ENCODE measurements at places on chromosomes 6 and 20.

DNA sequence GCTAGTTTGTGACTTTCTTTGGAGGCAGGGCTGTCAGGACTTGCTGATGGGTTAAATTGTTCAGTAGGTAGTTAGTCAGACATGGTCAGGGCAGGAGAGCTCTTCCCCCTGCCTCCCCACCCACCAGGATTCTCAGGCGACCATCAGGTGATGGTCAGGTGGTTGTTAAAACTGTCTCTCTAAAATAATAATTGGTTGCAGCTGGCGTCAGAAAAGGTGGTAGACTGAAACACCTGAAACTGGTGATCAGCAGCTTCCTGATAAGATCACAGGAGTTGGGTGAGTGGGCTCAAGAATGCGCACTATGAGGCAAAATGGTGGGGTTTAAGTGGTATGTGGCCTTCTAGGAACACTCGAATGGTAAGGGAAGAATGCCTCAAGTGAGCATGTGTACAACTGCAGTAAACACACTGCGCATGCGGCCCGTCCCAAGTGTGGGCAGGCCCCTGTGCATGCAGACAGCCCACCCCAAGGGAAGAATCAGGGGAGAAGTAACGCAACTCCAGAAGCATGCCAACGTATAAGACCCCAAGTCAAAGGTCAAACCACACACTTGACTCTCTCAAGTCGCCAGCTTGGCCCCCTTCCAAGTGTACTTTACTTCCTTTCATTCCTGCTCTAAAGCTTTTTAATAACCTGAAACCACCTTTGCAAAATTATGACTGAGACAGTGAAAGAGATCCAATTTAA is 7.9 kb upstream of the BLCAP start:
- DNase-seq: no peak

DNA sequence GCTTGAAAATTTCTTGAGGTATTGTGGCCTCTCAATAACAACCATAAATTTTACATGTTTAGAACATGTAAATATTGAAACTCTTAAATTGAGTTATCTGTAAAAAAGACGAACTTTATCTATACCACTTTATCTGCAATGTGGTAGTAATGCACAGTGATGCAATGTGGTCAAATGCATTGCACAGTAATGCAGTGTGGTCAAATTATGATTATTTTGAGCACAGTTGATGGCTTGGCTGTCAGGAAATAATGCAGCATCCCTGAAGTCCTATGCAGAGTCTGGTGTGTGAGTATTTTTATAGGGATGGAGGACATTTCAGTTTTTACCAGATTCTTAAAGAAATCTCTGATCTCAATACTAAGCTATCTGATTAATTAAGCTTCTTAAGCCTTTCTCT is 5.1 kb downstream of the TTK start:
- no peak for DNase-seq

DNA sequence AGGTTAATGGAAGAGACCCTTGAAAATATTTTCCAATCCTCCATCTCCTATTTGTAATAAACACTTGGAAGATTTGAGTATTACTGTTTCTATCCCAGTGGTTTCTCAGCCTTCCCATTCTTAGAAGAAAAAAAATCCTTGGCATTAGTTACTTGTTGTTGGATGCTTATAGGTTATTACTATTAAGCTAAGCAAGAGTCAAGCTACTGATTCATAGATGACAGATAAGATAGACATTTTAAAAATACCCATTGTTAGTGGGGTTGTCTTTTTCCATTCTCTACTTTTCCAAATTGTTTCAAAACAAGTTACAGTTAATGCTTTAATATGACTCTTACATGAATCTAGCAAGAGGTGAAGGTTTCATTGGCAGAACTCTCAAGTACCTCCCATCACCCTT is 158.5 kb downstream of the HIVEP2 start:
- DNase-seq: no peak

GRCh38 chr6:124793398-124793797 is 168.8 kb upstream of the RNF217 start:
- no peak for DNase-seq

- no peak for DNase-seq
These were observed 45.0 kb upstream of the IRF4 start for GRCh38 chr6:346386-347030.

DNA sequence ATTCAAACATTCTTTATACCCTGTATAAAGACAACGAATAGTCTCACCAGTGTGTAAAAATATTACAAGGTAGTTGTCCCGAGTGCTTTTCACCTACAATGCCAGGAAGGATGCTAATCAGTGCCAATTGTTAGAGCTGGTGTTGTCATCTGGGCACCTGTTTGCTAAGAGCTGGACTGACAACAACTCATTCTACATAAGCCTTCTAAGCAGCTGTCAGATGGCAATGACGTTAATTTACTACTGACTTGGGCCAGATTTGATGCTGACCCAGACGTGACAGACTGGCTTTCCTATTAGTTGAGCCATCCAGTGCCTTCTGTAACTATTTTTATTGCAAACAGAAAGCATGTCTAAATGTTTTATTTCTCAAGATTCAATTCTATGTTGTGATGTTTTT is 355.2 kb downstream of the ADGRB3 start:
- no peak for DNase-seq

Measured in activated T-helper 1 cell treated with anti-CD3 and anti-CD28 coated beads, Interleukin-12 subunit alpha, Interleukin-12 subunit beta, Interleukin-2, Interleukin-4 antibody, amounts not matched to agents 30 ng/mL and 10 ng/mL and 1 ng/mL, durations not matched to agents 14 hours and 24 hours and 36 hours (primary cell).